ENCODE measurements at places on chromosomes 2 and 18.

- DNase-seq: no peak
Measured at GRCh38 chr18:31586616-31587015, 5.1 kb upstream of the TTR start.

- no peak for DNase-seq
Measured at GRCh38 chr2:216294305-216294704, 78.0 kb downstream of the MARCHF4 start.

GRCh38 chr2:129087133-129087813 lies 768.6 kb upstream of the HS6ST1 start:
- DNase-seq: no peak

DNA sequence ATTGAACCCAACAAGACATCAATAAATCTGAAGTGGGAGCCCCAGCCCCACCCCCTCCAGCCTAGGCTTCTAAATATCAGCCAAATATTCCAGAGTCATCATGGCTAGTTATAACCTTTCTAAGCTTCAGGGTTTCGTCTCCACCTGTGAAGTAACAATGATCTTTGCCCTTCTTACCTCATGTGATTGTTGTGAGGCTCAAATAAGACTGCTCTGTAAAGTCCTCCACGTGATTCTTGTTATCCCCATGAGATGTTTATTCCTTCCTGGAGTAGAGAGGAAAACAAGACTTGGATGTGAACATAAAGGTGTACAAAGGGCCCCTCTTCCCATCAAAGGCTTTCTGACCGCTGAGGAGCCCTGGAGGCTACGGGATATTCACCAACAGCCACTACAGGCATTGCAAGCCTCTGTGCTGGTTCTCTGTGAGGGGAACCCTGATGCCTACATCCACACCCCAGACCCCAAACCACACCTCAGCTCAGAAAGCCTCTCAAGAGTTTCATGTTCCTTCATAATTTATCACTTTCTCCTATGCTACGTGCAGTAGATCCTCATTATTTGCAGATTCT lies 20.1 kb upstream of the REEP1 start:
- DNase-seq: no peak

GRCh38 chr2:62398356-62398755 lies 107.6 kb downstream of the TMEM17 start:
- DNase-seq: no peak

DNA sequence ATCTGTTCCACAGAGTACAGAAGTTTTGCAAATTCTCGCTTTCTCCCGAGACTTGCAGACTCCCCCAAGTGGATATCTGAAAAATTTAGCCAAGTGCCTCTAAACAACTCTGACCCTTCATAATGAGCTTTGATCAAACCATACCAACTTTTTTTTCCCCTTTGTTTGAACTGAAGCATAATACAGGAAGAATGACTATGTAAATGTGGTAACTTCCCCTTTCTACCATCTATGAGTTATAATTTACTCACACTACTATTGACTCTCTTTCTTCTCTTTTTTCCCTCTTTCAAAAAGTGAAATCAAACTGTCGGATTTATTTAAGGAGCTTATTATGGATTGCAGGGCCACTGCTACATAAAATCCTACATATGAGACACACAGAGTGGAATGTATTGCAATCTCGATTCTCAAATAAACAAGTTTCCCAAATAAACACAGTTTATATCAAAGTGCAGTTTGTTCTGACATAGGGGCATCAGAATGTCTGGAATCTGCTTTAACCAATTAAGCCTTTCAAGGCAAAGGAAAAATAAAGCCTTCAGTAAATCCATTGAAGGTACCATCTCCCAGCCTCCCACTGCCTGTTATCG lies 1.4 kb upstream of the ZNF804A start:
- DNase-seq: no peak

DNA sequence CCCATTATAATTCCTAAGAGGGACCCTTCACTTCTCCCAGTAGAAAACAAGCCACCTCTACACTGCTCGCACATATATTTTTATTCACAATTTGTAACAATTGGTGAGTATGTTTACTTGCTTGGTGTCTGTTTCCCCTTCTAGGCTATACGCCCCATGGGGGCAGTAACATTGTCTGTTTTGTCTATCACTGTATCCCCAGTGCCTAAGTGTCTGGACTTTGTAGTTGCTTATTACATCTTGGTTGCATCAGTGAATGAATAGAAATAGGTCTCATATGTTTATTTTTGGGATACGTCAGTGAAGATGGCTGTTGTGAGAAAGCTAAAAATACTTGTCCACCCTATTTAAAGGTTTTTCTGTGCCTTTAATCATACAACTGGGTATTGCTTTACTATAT lies 87.4 kb upstream of the ITGB6 start:
- no peak for DNase-seq

GRCh38 chr18:50388988-50389387 lies 14.1 kb downstream of the SKA1 start:
- no peak for DNase-seq

- no peak for DNase-seq
Measured at GRCh38 chr2:102073168-102073724, 69.3 kb upstream of the IL1R1 start.

GRCh38 chr18:68833756-68834155 lies 35.9 kb downstream of the CCDC102B start:
- DNase-seq: no peak

GRCh38 chr2:227761740-227762476 lies 16.2 kb downstream of the SCYGR8 start:
- DNase-seq: no peak

- DNase-seq: no peak
Measured at GRCh38 chr2:31284107-31284506, 50.2 kb downstream of the EHD3 start.

DNA sequence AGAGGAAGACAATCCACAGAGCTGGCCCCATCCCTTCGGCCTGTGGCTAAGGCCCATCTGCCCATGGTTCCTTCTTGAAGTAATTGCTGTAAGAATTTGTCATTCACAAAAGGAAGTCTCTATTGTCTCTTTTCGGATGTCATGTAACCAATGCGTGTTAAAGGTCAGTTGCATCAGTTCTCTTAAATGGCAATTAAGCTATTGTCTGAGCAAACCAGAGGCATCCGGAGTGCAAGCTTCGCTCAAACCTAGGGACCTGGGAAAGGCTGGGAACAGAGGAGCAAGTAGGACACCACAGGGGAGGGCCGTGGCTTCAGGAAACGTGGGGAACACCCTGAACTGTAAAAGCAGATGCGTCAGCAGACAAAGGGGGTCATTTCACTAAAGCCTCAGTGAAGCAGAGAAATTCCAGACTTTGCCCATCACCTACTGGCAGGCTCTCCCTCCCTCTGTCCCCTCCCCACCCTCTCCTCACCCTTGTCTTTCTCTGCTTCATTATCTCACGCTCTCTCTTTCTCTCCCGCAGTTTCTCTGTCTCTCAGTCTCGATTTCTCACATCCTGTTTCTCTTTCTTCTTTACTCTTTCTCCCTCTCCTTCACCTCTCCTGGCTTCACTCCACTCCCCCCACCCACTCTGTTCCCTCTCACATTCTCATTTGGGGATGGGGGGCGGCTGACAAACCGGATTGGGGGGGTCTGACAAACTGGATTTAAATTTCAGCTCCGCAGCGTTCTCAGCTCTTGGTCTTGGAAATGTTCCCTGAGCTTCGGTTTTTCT lies 204.6 kb upstream of the TNP1 start:
- no peak for DNase-seq

DNA sequence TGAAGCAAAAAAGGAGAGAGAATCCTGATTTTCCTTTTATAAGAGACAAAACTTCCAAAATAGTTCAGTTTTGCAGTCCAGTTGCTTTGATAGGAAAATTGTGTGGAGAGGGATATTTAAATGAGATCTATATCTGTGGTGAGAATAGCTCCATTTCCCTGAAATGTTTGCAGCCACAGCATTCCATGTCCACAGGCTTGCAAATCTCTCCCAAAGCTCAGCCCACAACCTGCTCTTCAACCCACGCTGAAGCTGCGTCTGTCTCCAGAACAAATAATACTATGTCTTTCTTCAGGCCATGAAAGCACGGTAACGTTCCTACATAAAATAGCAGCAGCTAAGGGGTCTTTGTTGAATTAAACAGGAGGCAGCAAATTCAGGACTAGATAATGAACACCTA lies 31.8 kb downstream of the TMEM17 start:
- no peak for DNase-seq
